ENCODE measurements at places on chromosomes 16 and 17.

DNA sequence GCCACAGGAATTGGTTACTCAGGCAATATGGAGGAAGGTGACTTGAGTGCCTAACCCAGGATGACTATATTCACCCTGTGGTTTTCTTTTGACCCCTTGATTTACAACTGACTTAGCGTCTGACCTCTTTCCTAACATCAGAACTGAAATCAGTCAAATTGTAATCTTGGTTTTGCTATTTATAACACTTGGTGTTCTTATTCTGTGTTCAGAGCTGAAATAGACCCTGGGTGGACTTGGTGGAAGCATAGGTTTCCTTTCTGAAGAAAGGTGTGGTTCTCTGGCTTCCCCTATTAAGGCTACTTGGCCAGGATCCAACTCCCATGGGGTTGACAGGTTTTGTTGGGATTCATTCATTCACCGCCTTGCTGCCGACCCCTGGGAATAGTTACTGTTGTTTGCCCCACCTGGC lies 80.8 kb downstream of the CLEC16A start:
- DNase-seq = no peak

DNA sequence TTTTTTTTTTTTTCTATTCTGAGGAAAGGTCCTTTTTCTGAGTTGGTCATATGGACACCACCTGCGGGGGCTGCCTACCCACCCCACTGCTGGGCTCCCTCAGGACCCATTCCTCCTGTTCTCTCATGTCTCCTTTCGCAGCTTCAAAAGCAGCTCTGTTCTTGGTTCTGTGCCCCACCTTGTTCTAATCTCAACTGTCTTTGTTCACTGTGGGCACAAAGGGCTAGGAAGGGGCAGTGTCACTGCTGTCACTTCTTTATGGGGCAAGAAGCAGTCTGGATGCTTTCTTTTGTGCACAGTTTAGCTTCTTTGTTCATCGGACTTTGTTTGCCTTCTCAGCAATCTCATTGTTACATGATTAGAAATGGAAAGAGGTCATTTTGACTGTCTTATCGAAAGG lies 7.1 kb downstream of the GOSR2 start:
- DNase-seq = no peak

DNA sequence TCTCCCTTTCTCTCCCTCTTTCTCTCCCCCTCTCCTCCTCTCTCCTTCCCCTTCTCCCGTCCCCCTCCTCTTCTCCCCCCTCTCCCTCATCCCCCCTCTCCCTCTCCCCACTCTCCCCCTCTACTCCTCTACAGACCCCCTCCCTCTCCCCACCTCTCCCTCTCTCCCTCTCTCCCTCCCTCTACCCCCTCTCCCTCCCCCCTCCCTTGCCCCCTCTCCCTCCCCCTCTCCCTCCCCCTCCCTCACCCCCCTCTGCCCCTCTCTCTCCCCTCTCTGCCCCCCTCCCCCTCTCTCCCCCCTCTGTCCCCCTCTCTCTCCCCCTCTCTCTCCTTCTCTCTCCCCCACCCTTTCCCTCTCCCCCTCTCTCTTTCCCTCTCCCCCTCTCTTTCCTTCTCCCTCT lies 352.9 kb downstream of the UTP18 start:
- no peak for DNase-seq

- DNase-seq = no peak
These were observed 100.8 kb downstream of the IRF8 start for GRCh38 chr16:85999778-86000177.

GRCh38 chr16:9033125-9033830 lies 58.2 kb upstream of the HAPSTR1 start:
- DNase-seq = no peak

- no peak for DNase-seq
These were observed 146.3 kb downstream of the CMIP start for GRCh38 chr16:81590714-81591544.

DNA sequence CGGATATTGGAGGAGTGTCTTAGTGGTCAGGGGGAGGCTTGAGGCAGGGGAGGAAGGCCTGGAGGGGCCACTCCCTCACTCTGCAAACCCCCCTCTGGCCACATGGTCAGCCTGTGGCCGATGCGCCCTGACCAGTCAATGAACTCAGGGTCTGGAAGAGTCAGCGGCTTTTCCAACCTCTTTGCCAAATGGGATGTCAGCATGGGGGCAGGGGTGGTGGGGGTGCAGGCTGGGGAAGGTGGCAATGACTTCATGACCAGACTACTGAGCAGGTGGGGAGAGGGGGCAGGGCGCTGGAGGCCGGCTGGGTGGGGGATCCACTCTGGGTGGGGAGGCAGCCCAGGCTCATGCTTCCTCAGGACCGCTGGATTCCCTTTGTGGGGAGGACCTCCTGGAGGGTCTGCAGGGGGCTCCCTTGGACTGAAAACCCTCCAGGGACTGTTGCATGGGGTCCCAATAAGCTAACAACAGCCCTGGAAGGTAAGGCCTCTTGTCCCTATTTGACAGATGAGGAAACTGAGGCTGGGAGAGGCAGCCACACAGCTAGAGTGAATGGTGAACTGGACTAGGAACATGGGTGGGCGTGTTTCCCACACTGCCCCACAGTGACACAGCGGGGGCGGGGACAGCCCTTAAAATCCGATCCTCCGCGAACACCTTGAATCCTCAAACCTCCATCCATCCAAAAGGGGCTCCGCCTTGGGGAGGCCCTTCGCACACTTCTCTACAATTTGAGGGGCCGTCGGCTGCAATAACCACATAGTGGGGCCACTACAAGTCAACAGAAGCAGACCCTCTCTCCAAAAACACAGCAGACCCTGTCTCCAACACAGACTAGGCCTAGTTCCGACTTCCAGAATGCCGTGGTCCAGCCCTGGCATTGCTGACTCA lies 81.0 kb upstream of the TOB1 start:
- no peak for DNase-seq

- no peak for DNase-seq
These were observed 10.3 kb downstream of the KNOP1 start for GRCh38 chr16:19707569-19708295.

DNA sequence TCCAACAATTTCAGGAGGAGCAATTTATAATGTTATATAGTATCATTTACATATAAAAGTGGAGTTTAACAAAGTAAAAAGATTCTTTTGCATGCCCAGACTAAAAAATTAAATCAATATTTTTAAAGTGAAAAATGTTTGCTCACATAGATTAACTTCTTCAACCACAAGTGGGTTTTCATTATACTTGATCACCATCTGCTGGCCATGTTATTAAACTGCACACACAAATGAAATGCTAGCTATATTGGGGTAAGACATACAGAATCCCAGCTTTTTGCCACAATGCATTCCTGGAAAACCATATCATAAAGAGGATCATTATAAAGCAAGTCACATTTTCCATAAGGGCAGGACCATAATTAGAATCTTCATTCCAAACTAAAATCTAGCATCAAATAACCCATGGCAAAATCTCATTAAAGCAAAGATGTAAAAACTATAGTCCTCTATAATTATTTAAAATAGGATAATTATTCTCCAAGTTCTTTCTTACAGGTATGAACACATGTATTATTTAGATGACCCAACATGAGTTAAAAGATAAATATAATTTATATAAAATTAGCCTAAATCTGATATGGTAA lies 26.3 kb downstream of the CEP112 start:
- DNase-seq = no peak

- no peak for DNase-seq
These were observed 32.7 kb downstream of the LITAF start for GRCh38 chr16:11554053-11554452.

GRCh38 chr17:37693328-37693727 lies 50.1 kb upstream of the DDX52 start:
- no peak for DNase-seq

DNA sequence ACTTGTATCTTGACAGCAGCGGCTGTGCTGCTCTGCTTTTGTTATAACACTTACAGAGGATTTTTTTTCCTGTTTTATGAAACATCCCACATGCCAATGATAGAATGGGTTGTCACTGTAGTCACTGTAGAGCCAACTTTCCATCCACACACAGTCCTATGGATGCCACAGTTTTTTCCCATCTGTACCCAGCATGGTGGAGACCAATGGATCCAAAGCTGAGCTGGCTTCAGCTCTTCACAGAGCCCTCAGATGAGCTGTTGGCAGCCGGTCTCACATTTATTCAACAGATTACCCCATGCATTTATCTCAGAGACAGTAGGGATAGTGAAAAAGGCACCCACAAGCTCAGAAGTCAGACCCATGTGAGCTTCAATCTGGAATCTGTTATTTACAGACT lies 91.4 kb upstream of the CACNG5 start:
- DNase-seq = no peak

DNA sequence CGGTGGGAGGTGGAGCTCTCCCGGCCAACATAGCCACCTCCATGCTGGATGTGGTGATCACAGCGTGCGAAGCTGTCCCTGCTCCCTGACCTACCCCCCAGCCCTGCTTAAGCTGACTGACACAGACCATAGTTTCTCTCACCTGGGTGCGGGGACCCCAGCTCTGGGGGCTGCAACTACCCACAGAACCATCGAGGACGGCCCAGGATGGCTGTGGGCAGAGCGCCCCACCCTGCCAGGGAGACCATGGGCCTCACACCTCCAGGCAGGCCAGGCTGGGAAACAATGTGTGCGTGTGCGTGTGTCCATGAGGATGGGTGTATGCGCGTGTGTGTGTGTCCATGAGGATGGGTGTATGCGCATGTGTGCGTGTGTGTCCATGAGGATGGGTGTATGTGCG lies 20.4 kb downstream of the BAHCC1 start:
- no peak for DNase-seq

- DNase-seq = no peak
These were observed 22.7 kb downstream of the FTO start for GRCh38 chr16:53726625-53727024.

- DNase-seq = no peak
These were observed 2284.7 kb downstream of the TP53TG3F start for GRCh38 chr16:35744084-35744483.

GRCh38 chr16:2769100-2769529 lies 8.0 kb downstream of the ELOB start:
- DNase-seq = no peak

GRCh38 chr16:72098936-72099335 lies 5.3 kb downstream of the DHX38 start:
- DNase-seq = no peak

DNA sequence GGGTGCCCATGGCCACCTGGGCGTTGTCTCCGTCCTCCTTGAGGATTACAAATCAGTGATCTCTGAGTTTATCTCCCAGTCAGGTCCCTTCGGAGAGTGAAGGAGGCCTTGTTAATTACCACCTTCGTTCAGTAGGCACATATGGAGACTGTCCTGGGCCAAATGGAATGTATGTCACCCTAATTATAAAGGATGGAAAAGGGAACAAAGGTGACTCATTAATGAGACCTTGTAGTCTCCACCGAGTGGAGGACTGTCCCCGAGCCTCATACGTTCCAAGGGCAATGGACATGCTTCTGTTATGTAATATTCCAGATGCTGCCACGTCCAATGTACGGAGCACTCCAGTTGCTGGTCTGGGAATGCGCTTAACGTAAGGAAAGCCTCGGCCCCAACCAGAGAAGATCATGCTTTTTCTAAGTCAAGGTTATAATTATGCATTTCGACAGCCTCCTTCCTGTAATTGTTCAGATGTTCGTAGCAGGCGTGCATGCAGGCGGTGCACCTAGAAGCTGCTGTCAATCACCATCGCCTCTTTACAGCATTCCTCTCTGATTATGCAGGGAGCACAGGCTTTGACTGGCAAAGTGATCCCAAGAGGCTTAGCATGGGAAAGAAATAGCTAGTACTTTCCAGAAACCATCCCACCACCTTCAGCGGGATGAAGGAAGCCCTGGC lies 22.4 kb upstream of the SEC14L1 start:
- no peak for DNase-seq

DNA sequence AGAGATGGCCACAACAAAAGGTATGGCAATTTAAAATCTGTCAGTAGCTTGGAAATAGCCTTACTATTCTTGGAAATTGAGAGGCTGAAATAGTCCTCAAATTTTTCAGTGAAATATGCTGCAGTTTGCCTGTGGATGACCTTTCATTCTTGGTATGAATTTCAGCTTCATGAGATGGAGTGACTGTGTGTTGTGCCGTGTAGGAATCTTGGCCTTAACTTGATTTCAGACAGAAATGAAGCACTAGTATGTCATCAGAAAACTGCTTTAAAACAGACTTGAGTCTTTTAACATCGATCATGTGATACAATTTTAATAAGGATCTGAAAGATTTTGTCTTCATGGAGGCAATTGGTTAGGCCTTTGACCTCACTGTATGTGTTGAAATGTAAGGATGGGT lies 247.2 kb downstream of the CNTNAP4 start:
- no peak for DNase-seq
